ENCODE measurements at places on chromosomes 4 and X.

- no peak for DNase-seq
Measured at GRCh38 chrX:132406106-132406505, 82.7 kb downstream of the MBNL3 start.

GRCh38 chr4:187236209-187236890 is 512.7 kb upstream of the FAT1 start:
- DNase-seq = no peak

DNA sequence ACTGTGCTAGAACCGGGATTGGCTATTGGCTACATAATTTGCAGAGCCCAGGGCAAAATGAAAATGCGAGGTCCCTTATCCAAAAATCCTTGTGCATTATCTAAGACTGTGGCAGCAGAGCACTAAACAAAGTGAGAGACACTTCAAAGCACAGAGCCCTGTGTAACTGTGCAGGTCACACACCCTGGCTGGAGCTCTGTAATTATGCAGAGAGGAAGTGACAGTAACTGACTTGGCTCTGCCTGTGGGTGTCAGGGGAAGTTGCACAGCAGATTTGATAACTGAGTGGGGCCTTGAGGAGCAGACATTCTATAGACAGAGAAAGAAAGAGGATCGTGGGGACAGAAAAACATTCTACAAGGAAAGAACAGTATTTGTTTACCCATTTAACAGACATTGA is 173.5 kb upstream of the FMR1 start:
- DNase-seq = no peak

DNA sequence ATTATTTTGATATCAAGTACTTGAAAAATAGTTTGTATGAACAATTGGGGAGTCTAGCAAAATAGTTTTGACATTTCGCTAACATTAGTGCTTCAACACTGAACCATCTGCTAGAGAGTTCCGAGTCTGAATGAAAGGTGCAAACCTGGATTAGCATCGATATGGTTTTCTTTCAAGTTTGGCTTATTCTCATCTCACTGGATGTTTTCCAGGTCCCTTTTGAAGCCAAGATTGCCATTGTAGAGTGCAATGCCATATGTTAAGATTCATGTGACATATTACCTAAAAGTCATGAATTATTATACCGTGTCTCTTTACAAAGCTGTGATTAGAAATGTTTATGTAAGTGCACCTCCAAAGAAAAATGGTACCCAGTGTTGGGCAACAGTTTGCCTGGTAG is 36.8 kb upstream of the NAA11 start:
- DNase-seq = no peak

- peak; percentile 21 for DNase-seq
Measured at GRCh38 chr4:146981651-146982050, 36.0 kb upstream of the TTC29 start.

GRCh38 chr4:41485041-41485440 is 52.9 kb upstream of the LIMCH1 start:
- DNase-seq = no peak

GRCh38 chr4:94931626-94932025 is 173.9 kb downstream of the BMPR1B start:
- DNase-seq = no peak

GRCh38 chr4:151117371-151117962 is 18.0 kb downstream of the RPS3A start:
- peak; percentile 50 for DNase-seq

- no peak for DNase-seq
Measured at GRCh38 chr4:127400731-127401346, 231.9 kb upstream of the INTU start.

- no peak for DNase-seq
Measured at GRCh38 chr4:147071209-147071740, 125.6 kb upstream of the TTC29 start.

GRCh38 chrX:149829751-149830191 is 48.0 kb downstream of the MAGEA9 start:
- no peak for DNase-seq

DNA sequence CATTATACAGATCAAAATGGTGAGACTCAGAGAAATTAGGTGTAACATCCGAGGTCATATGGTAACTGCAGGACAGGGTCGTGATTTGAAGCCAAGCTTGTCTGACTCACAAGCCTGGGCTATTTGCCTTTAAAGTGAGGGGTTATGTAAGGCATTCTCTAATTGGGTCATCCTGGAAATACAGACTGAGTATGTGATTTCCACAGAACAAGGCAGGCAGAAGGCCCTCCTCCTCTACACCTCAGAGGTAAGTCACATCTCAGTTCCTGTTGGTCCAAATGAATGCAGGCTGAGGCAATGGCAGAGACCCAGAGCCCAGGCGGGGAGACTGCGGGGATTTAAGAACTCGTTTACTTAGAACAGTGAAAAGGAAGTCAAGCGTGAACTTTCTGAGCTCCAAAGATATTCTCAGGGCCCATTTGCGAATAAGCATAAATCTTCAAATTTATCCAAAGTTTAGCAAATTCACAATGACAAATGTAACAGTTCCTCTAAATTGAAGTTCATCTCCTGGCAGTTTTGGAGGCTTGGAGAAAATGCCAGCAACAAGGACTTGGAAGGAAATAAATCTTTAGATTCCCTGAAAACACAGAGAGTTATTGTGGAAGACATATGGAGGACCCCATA is 153.3 kb downstream of the LDB2 start:
- no peak for DNase-seq
